ENCODE measurements at places on chromosomes 13 and 19. TPM values are rescaled to one million over a fixed set of nuclear protein-coding genes. Genes with fewer than 3 reads are reported as not detected.

Gene GZMM
- not detected for total RNA-seq

Gene FFAR3
- total RNA-seq, result not detected

Gene ZNF571
- 5.2 TPM for total RNA-seq

Gene ZNF708
- total RNA-seq, result 15.9 TPM

Gene SIGLEC10
- total RNA-seq, result not detected

Gene FARP1
- total RNA-seq, result 20.3 TPM

Gene A1BG
- total RNA-seq, result not detected

Gene INAFM1
- total RNA-seq, result 2.3 TPM

Gene MBD3L3
- not detected for total RNA-seq

Gene DHDH
- not detected for total RNA-seq

Gene ZNF507
- total RNA-seq, result 17.1 TPM

Gene ZNF816
- 4.1 TPM for total RNA-seq

Gene OR7A5
- total RNA-seq, result not detected

Gene CYP4F11
- not detected for total RNA-seq

Gene ZNF320
- total RNA-seq, result 7.3 TPM

Gene ANKLE1
- 0.41 TPM for total RNA-seq

Gene VPS36
- total RNA-seq, result 62.5 TPM

Gene ZNF534
- total RNA-seq, result not detected

Gene NALCN
- 3.1 TPM for total RNA-seq

Gene AMH
- total RNA-seq, result 1.8 TPM

Gene NXNL1
- total RNA-seq, result not detected

Gene FCER2
- total RNA-seq, result not detected

Gene ZNF616
- 8.9 TPM for total RNA-seq

Gene PSG3
- total RNA-seq, result not detected

Gene GSK3A
- total RNA-seq, result 18.3 TPM

Gene BLVRB
- 77.2 TPM for total RNA-seq

Gene IGFL2
- 0.09 TPM for total RNA-seq

Gene UHRF1
- total RNA-seq, result 2.3 TPM

Gene DACT3
- total RNA-seq, result 5.1 TPM

Gene PABPC3
- total RNA-seq, result 0.08 TPM

Gene RUBCNL
- total RNA-seq, result 0.16 TPM

Gene ZNF431
- total RNA-seq, result 10.1 TPM

Gene C19orf67
- 0.27 TPM for total RNA-seq

Gene ODAD3
- 0.08 TPM for total RNA-seq

Data from fibroblast of the aortic adventitia (primary cell).